Type B pancreatic cell (in vitro differentiated cells): ENCODE measurements at places on chromosomes 3 and 15. TPM values are rescaled to one million over a fixed set of nuclear protein-coding genes. Genes with fewer than 3 reads are reported as not detected.

RTP1 gene
- not detected in 2 replicates for total RNA-seq

DNA sequence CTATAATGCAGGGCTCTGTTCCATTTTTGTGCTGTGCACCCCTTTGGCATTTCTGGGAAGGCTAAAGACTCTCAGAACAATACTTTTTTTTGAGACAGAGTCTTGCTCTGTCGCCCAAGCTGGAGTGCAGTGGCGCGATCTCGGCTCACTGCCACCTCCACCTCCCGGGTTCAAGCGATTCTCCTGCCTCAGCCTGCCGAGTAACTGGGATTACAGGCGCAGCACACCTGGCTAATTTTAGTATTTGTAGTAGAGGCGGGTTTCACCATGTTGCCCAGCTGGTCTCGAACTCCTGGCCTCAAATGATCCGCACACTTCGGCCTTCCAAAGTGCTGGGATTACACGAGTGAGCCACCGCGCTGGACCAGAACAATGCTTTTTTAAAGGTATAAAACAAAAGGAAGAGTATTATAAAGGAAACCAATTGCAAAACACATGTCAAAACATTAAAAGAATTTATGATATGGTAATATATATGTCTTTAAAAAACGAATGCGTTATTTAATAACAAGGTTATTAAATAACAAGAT is 999 bp downstream of the SQOR start:
- peaks cover 40% of the 10 kb centered on the region for H3K27me3 ChIP-seq
- DNase-seq = no peak
- no peak overlapping the region for H3K27ac ChIP-seq

CCDC54 gene
- not detected in 2 replicates for total RNA-seq

RNU5B-1 gene
- total RNA-seq = 15.0 and 16.3 TPM in 2 replicates

DNA sequence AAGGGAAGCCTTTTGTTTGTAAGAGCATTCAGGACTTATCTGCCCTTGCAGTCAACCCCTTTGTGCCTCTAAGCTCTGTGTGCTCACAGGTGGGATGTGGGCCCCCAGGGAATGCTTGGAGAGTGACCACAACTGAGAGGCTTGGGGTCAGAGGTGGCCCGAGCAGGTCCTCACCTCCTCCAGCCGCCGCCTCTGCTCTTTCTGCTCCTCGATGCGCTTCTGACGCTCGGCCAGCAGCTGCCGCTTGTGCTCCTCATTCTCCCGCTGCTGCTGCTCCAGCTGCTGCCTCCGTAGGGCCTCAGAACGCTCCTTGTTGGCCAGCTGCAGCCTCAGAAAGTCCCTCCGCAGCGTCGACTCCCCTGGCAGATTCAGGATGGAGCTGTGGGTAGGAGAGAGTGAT is 130.8 kb upstream of the SLC2A2 start:
- DNase-seq = no peak
- peaks cover 21% of the 10 kb centered on the region for H3K27me3 ChIP-seq
- peaks cover 17% of the 10 kb centered on the region for H3K36me3 ChIP-seq
- peaks cover 12% of the 10 kb centered on the region for H3K4me1 ChIP-seq

FSTL1 gene
- 183 and 383 TPM in 2 replicates for total RNA-seq

RASGRF1 gene
- 0.41 and 1.5 TPM in 2 replicates for total RNA-seq

STAB1 gene
- 0.12 TPM in 1 of 2 replicates, not detected in the other for total RNA-seq

ACTRT3 gene
- 1.8 and 2.1 TPM in 2 replicates for total RNA-seq

DNA sequence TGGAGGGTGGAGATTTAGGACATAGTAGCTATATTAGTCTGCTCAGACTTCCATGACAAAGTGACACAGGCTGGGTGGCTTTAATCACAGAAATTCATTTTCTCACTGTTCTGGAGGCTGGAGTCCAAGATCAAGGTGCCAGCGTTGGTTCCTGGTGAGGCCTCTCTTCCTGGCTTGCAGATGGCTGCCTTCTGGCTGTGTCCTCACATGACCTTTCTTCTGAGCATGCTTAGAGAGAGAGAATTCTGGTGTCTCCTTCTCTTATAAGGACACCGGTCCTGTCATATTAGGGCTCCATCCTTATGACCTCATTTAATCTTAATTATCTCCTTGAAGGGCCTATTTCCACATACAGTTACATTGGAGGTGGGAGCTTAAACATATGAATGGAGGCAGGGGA is 14.9 kb upstream of the SHC4 start:
- H3K27me3 ChIP-seq = no peaks in the 10 kb centered on the region
- H3K4me3 ChIP-seq = peak overlapping the region; percentile 70
- peaks cover 42% of the 10 kb centered on the region for H3K4me1 ChIP-seq
- DNase-seq = no peak

DNA sequence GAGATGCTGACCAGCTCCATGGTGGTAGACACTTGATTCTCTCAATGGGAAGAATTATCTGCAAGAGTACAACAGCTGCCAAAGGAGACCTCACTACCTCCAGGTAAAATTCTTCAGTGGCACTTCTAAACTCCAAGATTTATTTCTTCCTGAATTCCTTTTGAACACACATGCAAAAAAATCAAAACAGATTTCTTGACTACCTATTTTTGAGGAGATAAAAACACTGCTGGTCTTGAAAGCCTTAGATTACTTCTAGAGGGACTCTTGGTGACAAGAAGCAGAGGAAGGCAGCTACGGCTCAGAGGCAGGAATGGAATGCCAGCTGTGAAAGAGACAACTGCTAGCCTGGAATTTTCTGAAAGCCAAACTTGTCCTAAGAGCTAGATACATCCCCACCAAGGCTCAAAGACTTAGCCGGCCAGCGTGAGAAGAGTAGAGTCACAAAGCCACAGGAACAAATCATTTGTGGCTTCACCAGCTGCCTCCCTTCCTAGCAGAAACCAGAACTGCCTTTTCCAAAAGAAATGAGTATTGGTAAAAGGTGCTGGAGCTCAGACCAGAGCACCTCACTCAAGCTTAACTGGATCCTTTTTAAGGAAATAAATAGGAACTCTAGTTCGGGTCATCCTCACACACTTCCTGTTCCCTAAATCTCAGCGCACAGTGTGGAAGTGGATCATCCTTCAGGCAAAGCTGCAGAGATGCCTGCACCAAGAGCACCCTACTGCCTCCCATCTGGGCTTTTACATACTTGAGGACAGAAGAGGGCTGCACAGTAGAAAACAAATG is 32.6 kb downstream of the CLK3 start:
- peak overlapping the region; percentile 71 for H3K4me3 ChIP-seq
- peaks cover 34% of the 10 kb centered on the region for H3K36me3 ChIP-seq
- H3K27me3 ChIP-seq = no peaks in the 10 kb centered on the region
- peak overlapping the region; percentile 91 for H3K27ac ChIP-seq

DNA sequence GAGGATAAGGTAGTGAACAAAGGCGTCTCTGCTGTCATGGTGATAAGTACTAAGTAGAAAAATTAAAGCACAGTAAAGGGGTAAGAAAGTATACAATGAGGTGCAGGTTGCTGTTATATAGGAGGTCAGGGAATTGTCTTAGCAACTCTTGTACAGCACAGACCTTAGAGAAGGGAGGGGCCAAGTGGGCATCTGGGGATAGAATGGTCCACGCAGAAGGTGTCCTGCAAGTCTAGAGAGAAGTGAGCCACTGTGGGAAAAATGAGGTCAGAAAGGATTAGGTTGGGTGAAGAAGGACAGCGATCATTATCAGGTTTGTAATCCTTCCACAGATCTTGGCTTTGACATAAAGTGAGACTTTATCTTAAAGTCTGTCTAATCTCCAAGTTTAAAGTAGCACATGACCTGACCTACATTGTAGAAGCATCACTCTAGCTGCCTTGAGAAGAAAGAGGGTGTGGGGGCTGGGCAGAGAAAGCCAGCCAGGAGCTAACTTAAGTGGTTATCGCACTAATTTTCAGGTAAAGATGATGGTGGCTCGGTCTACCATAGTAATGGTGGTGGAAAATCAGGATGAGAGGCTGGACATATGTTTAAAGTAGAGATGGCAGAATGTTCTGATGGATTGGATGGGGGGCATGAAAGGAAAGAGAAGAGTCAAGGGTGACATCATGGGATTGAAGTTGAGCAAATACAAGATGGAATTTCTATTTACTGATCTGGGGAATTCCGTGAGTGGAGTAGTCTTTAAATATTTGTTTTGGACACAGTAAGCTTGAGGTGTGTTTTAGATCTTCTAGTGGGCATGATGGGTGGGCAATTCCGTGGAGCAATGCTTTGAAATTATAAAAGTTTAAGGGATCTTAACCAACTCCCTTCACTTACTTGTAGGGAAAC is 919.2 kb downstream of the ROBO1 start:
- no peaks in the 10 kb centered on the region for H3K27me3 ChIP-seq
- H3K4me3 ChIP-seq = peak overlapping the region; percentile 4
- peaks cover 15% of the 10 kb centered on the region for H3K36me3 ChIP-seq
- no peak overlapping the region for H3K27ac ChIP-seq
